ENCODE measurements at places on chromosomes 3 and 15.

DNA sequence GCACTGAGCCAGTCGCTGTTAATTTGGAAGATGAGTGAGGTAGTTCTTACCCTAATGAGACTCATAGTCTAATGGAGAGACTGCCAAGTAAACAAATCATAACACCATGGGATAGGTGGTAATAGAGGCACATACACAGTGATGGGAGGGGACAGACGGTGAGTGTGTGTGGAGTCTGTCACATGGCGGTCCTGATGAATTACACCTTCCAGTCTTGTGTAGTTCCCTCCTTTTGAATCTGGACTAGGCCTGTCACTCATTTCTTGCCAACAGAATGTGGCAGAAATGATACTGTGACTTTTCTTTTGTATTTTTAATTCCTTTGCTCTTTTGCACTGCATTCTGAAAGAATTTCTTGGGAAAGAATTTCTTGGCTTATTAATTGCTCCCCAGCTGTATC, 78.1 kb downstream of the NR1D2 start:
- no peaks in the 10 kb centered on the region for H3K36me3 ChIP-seq
- H3K4me3 ChIP-seq: no peak overlapping the region
- no peaks in the 10 kb centered on the region for H3K27me3 ChIP-seq
- no peak overlapping the region for H3K27ac ChIP-seq

GRCh38 chr3:9649791-9650521, 651 bp downstream of the MTMR14 start:
- H3K27ac ChIP-seq: peak overlapping the region; percentile 29
- DNase-seq: no peak
- peaks cover 4% of the 10 kb centered on the region for H3K4me1 ChIP-seq
- H3K27me3 ChIP-seq: no peaks in the 10 kb centered on the region
- peaks cover 5% of the 10 kb centered on the region for H3K36me3 ChIP-seq

GRCh38 chr3:101730839-101731238, 6.4 kb downstream of the CEP97 start:
- H3K4me1 ChIP-seq: no peaks in the 10 kb centered on the region
- no peak overlapping the region for H3K4me3 ChIP-seq
- peaks cover 5% of the 10 kb centered on the region for H3K27me3 ChIP-seq
- no peak for DNase-seq

GRCh38 chr15:59696332-59696731, 7.2 kb upstream of the BNIP2 start:
- peaks cover 2% of the 10 kb centered on the region for H3K27me3 ChIP-seq
- H3K4me1 ChIP-seq: no peaks in the 10 kb centered on the region
- no peaks in the 10 kb centered on the region for H3K36me3 ChIP-seq
- H3K4me3 ChIP-seq: no peak overlapping the region
- no peak for DNase-seq

DNA sequence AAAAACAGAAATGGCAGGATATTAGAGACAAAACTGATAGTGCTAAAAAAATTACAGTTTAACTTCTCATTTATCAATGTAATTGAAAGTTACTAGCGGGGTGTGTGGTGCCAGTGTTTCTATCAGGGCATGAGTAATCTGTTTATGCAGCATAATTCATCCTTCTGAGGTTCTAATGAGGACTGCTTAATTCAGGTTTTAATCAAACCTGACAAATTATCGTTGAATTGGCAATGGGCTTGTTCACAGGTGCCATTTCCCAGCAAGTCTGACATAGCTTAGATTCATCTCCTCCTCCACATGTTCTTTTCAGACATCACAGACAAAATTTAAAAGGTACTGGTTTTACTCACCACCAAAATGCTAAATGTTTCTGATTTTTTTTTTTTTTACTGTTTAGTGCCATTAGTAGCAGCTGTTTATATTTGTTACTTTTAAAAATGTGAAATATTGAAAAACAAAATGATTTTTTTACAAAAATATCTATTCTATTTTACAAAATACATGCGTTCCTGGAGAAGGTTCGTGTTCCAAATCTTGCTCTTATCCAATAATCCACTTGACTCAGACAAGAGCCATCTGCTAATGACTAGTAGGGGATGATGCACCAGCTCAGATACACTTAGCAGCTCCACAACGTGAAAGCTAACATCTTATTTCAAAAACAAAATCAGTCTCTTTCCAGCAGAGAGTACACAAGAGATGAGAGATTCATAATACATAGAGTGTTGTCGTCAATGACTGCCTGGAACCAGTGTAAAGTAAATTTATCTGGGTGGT, 447.7 kb upstream of the DPPA4 start:
- H3K4me1 ChIP-seq: no peaks in the 10 kb centered on the region
- no peak overlapping the region for H3K27ac ChIP-seq
- H3K27me3 ChIP-seq: peaks cover 1% of the 10 kb centered on the region
- H3K4me3 ChIP-seq: no peak overlapping the region
- H3K36me3 ChIP-seq: no peaks in the 10 kb centered on the region
- DNase-seq: no peak

- no peak overlapping the region for H3K4me3 ChIP-seq
- no peak overlapping the region for H3K27ac ChIP-seq
- H3K27me3 ChIP-seq: no peaks in the 10 kb centered on the region
- DNase-seq: no peak
- H3K4me1 ChIP-seq: no peaks in the 10 kb centered on the region
Observed at GRCh38 chr3:20008646-20009045, 3.4 kb downstream of the PP2D1 start.

DNA sequence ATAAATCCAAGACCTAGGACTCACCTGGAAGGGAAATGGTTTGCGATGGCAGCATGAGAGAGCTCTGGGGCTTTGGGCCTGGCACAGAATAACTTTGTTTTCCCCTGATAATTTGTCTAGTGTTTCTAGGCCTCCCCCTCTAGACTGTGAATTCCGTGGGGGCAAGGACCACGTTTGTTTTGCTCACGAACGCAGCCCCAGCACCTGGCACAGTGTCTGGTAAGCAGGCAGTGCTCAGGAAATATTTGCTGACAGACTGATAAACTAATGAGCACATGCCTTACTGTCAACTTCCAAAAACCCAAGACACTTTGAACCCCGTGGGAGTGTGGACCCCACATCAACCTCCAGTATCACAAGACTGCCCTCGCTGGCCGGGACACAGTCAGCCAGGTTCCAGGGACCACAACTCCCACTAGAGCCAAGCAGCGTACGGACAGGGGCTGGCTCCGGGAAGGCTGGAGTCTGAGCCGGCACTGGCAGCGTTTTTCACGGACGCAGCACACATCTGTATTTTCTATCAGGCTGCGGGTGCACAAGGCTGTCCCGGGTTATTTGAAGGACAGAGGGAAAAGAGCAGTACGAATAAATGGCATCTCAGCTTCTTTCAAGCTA, 146.5 kb downstream of the XXYLT1 start:
- H3K4me3 ChIP-seq: peak overlapping the region; percentile 43
- peaks cover 55% of the 10 kb centered on the region for H3K4me1 ChIP-seq
